ENCODE measurements at places on chromosomes 16 and 17.

GRCh38 chr17:81391936-81392908 is 3.0 kb upstream of the BAHCC1 start:
- DNase-seq = no peak

GRCh38 chr17:64506576-64507412 is at the start of gene CEP95:
Gene CEP95, plus strand, starts transcription at chr17:64506977. Its CDS starts 121 bp downstream, at chr17:64507098.
- DNase-seq = peak; percentile 80

GRCh38 chr16:31785126-31785525 is 88.5 kb upstream of the ZNF267 start:
- DNase-seq = no peak

DNA sequence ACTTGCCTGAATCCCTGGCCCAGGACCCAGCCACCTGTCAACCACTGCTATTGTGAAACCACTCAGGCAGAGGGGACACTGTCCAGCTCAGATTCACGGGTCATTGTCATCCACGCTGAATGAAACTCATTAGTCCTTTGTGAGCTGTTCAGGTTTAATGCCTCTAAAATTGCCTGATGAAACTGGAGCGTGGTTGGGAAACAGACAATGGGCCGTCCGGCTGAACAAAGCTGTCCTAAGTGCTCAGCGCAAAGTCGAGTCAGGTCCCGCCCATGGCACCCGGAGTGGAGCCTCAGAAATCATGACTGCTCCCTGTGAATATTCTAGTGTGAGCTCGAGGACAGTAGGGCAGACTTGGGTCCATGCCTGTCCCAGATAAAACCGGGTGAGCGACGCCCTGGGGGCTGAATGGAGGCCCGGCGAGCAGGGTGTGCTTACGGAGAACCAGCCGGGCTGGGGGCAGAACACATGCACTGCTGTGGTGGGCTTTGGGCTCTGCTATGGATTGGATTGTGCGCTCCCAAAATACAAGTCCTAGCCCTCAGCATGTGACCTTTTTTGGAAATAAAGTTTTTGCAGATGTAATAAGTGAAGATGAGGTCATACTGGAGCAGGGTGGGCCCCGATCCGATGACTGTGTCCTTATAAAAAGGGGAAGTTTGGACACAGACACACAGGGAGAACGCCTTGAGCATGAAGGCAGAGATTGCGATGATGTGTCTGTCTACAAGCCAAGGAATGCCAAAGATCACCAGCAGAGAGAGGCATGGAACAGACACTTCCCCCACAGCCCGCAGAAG is 12.9 kb upstream of the CMIP start:
- peak; percentile 81 for DNase-seq

GRCh38 chr16:80931801-80932707 is 74.6 kb downstream of the CMC2 start:
- DNase-seq = no peak

DNA sequence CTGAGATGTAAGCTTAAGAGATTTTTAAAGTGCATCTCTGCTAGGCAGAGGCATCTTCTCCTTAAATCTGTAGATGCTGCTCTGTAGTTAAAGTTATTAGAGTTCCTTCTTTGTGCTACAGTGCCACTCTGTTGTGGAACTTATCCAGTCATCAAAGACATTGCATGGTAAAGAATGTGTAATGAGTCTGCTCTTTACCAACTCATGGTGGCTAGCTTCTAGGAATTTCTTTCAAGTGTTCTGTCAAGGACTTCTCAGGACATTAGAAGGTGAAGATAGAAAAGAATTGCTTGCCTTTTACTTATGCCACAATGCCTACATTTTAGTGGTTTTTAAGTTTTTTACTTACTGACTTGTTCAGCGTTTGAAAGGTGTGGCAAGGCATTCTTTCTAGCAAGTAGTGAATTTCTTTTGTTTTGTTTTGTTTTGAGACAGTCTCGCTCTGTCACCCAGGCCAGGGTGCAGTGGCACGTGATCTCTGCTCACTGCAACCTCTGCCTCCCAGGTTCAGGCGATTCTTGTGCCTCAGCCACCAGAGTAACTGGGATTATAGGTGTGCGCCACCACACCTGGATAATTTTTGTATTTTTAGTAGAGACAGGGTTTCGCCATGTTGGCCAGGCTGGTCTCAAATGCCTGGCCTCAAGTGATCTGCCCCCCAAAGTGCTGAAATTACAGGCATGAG is 20.3 kb upstream of the ARL2BP start:
- DNase-seq = no peak

DNA sequence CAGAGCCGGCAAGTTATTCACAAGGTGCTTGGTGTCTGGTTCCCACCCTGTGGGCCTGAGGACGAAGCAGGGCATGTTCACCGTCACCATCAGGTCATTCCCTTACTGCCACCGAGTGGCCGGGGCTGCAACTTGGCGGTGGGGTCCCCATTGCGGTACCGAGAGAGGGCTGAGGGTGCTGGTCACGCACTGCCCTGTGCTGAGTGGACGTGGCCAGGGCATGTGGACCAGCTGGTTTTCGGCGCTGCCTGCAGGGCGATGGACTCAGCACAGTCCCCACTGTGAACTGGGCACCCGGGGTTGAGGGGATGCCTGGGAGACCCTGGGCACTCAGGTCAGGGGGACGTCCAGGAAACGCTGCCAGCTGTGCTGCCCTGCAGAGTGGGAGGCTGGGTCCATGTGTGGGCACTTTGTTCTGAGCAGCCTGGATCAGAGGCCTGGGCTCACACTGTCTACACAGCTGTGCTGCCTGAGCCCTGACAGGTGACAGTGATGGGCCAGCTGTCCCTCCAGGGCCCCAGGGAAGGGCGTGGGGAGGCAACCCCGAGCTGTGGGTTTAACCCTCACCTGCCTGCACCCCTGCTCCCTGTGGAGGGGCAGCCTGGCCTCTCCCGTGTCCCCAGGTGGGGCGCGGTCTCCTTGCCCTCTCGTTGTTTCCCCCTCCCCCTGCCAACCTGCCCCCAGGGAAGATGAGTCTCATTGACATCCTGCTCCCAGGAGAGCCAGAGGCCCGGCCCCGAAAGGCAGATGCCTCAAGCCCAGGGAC is 39.3 kb upstream of the GNG13 start:
- no peak for DNase-seq

DNA sequence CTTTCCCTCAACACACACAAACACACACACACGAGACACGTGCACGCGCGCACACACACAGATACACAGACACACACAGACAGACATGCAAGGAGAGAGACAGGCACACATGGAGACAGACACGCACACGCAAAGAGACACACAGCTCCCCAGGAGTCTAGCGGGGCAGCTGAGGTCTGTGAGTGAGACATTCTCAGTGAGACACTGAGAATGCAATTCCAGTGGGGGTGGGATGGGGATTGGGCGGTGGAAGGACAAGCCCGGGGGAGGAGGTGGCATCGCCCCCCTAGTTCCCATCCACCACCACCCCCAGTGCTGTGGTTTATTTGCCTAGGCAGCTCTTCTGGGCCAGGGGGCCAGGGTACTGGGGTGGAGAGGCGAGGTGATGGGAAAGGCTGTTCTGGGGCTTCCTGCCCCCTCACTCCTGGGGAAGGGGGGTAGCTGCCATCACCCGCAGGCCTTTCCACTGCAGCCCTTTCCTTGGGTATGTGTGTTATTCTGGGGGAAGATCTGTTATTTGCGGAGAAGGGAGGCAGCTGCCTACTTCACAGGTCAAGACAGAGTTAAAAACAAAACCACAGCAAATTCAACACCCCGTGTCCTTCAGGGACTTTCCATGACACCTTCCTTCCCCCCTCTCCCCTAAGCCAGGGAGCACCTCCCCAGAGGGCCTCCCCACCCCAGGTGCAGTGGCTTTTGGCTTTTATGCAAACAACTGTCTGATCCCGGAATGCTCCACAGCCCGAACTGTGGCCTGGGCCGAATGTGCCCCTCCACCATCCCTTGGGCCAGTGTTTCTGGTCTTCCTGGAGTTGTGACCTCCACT is 18.0 kb downstream of the GRB7 start:
- DNase-seq = no peak

- DNase-seq = no peak
Observed at GRCh38 chr17:19316761-19317358, 45.7 kb downstream of the B9D1 start.

DNA sequence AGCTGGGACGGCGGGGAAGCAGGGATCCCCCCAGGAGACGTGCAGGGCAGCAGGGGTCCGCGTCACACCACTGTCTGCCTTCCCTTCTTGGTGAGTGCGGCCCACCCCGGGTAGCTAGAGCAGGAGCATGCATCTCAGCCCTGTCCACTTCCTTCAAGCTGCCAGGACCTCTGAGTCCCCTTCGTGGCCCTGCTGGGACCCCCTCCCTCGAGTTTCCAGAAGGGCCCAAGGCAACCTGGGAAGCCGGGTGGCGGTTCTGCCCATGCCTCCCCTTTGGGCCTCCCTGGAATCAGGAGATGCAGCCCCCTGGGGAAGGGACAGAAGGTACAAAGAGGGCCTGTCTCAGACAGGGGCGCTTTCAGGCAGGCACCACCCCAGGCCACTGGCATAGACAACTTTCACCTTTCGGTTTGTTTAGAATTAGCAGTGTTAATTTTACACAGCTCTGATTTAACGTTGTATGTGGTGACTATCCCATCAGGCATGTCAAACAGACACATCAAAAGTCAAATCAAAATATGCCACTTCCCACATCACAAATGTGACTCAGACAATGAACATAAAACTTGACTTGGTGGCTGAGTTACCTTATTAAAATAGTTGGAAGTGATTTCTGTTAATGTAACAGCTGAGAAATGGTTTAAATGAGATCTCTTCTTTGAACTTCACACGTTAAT is 94.5 kb upstream of the METRNL start:
- DNase-seq = no peak

DNA sequence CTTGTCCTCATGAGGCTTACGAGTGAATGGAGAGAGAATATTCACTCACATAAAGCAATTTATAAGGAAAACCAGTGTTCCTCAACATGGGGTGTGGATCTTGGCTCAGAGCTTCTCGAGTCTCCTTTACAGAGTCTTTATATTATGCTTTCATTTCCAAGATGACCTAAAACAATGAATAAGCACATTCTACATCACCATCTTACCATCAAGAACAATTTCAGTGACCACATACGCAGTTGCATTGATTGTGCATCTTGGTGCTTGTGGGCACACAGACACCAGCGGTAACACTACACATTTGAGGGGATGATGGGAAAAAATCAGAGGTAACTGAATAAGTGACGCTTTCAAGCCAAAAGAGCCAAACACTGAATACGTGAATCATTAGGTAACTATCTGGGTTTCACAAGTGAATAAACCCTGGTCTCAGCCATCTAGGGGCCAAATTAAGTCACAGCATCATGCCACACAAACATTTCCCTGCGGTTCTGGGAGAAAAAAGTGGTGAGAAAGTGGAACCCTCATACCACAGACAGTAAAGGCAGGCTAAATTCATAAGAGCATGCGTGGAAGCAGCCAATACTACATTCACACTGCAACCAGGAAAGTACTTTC is 9.4 kb downstream of the CWC25 start:
- DNase-seq = no peak

DNA sequence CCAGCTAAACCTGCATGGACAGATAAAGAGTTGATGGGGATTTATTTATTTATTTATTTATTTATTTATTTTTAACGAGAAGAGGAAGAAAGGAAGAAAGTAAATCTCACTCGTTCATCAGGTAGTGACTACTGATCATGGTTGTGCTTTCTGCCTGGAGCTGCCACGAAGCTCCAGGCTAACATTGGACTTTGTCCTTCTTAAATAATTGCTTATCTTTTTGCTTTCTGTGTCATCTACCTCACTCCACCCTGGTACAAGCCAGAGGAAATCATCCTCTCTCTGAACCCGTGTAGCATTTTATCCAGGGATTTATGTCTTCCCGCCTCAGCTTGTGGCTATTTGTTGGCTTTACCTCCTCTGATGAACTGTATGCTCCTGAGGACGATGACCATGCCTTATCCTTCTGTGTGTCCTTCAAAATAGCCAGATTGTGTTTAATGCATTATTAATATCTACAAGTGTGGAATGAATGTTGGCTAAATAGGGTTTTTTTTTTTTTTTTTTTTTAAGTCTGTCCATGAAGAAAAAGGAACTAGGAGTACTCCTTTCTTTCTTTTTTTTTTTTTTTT is 8.0 kb upstream of the SLC12A3 start:
- no peak for DNase-seq

GRCh38 chr17:28738680-28739384 is 5.0 kb upstream of the TRAF4 start:
- DNase-seq = no peak

DNA sequence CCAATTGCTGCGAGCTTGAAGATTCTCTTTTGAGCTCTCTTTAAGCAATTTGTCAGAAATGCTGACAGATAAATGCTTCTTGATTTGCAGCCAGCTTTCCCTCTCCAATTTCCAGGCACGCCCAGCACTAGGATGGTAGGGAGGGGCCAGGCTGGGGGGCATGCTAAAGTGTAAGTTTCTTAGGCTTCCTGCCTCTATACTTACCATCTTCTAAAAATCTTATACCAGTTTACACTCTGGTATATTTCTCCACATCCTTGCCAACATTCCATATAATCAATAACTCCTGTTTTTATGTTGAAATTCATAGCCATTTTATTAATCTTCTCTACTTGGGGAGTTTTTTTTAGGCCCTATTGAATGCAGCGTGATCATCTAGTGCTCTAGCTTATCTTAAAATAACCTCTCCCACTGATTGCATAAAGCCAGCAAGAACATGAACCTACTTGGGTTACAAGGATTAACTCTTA is 17.5 kb downstream of the ACSF2 start:
- no peak for DNase-seq

- DNase-seq = no peak
Observed at GRCh38 chr17:82647593-82648164, 565 bp downstream of the WDR45B start.

GRCh38 chr16:7014756-7015155 is 317.9 kb upstream of the RBFOX1 start:
- DNase-seq = no peak

GRCh38 chr16:705431-706188 is at the start of gene FBXL16:
Gene FBXL16, minus strand, starts transcription at chr16:705801. Its CDS starts 8,396 bp downstream, at chr16:697405.
- no peak for DNase-seq

DNA sequence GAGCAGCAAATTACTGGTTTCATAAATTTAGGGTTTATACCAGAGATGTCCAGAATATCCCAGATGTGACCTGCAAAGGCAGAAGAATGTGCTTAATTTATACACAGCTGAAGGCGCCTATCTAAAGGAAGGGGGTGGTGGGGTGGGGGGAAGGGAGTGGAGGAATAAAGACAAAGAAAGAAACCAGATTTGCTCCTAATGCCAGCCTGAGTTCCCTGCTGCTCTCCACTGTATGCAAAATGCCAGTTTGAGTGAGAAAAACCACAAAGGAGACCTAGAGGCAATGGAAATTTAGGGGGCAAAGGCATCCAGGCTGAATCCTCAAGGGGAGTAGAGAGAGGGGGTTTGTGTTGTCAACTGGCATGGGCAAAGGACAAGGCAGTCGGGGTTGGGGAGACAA is 161.5 kb upstream of the TOX3 start:
- no peak for DNase-seq

- no peak for DNase-seq
Observed at GRCh38 chr16:58533751-58534470, 18.6 kb downstream of the SETD6 start.

GRCh38 chr17:22221344-22221743 is 529.0 kb downstream of the KCNJ18 start:
- no peak for DNase-seq

- DNase-seq = peak; percentile 82
Observed at GRCh38 chr16:85321509-85322271, 209.4 kb upstream of the CIBAR2 start.

GRCh38 chr17:5092218-5093010 is 14.1 kb downstream of the ZFP3 start:
- DNase-seq = no peak

GRCh38 chr16:85042167-85042526 is 14.6 kb downstream of the KIAA0513 start:
- no peak for DNase-seq

- DNase-seq = no peak
Observed at GRCh38 chr17:33292981-33293867, at the start of gene ASIC2. Gene ASIC2, minus strand, starts transcription at chr17:33293295.

All from BJ (cell line).